Frontal cortex (tissue), 4 donors: ENCODE measurements at places on chromosomes 4 and X.

DNA sequence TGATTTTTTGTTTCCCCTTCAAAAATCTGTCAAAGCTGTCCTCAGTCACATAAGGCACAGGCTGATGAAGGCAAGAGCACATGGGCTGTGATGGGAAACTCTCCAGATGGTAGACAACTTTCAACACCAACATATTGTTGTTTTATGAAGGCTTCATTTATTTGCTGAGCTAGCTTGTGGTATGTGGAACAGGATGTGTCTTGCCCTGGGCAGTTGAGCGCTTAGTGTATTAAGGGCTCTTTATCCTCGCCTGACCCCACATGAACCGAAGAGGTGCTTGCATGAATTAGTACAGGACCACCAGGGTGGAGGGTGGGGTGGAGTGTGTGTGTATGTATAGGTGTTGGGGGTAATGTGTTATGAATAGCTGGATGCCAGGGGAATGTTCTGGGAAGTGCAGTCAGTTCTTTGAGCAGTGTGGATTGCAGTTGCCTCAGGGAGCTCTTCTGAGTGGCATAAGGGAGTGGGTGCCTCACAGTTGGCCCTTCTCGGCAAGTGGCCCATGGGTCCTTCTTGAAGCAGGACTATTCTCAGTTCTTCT, 103.1 kb downstream of the PHEX start:
- DNase-seq = no peak

DNA sequence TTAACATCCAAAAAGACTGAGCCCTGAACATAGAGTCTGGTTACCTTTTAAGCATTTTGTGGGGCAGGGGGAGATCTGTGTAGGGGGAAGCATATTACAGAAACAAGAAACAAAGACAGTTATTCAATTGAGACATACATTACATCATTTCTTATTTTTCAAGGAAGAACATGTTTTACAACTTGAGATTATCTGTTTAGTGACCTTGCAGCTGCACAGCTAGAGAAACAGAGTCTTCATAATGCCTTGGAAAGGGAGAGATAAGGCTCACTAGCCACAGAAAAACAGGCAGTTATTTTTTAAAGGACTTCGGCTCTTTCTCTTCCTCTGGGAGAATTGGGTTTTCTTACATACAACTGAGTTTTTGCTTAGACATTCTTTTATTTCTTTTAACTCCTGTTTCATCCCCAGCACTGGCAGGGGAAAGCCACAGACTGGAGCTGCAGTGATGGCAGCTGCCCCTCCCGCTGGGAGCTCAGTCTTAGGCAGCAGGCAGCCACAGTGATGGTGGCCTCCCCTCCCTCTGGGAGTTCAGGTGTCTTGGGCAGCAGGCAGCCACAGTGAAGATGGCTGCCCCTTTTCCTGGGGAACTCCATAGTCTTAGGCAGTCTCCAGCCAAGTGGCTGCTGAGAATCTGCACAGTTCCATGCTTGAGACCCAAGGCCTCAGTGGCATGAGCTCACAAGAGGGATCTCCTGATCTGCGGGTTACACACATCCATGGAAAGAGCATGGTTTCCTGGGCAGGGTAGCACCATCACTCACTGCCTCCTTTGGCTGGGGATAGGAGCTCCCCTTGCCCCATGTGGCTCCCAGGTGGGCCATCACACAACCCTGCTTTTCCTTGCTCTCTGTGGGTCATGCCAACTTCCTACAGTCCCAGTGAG, 19.4 kb upstream of the TMPRSS11F start:
- DNase-seq = no peak

GRCh38 chr4:182880387-182881356, 36.5 kb downstream of the DCTD start:
- peak; percentile 18 for DNase-seq

DNA sequence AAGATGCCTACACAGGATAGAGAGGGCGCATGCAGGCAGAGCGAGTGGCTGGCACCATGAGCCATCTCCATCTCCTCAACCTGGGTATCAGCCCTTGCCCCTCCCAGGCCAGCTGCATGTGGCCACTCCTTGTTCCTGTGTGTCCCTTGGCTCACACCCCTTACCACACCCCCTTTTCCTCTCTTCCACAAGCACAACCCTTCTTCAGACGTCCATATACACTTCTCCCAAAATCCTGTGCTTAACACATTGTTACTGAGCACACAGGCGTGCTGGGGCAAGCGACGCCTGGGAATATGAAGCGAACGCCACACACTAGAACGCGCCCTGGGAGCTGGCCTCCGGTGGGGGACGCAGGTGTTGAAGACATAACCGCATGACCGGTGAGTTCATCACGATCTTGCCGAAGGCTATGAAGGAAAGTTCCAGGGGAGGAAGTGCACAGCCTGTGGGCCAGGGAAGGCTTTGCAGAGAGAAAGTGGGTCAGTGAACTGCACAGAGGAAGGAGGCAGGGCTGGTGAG, 19.1 kb upstream of the KIAA0232 start:
- no peak for DNase-seq

- DNase-seq = peak; percentile 17
Observed at GRCh38 chrX:53357799-53358530, 64.5 kb downstream of the SMC1A start.

GRCh38 chr4:7393601-7394575, 40.8 kb downstream of the PSAPL1 start:
- no peak for DNase-seq

DNA sequence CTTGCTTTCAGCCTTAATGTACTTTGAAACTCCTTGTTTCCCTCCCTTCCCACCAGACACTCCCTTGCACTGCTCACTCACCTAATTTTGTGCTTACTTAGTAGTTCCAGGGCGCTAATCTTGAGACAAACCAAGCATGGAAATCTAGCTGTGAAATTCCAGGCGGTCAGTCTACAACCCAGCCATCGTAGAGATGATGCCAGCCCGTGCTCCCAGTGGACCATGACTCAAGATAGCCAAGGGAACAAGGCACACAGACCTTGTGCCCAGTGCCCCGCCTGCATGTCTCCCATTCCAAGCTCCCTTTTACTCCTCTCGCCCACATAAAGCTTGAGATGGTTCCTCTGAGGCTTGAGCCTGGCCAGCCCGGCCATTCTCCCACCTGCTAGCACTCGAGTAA, 11.1 kb downstream of the TREX2 start:
- no peak for DNase-seq

- no peak for DNase-seq
Observed at GRCh38 chr4:181968371-181968770, 274.8 kb upstream of the TENM3 start.

DNA sequence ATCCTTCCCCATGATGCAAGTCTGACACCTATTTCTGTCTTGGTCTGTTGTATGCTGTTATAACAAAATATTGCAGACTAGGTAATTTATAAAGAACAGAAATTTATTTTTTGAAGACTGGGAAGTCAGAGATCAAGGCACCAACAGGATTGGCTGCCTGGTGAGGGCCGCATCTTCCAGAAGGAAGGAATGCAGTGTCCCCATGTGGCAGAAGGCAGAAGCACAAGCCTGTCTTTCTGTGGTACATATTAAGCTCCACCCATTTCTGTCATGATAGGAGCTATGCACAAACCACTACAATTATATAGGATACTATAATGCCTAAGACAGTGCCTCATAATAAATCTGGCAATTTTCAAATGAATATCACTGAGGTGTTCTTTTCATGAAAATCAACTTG, 502.3 kb upstream of the DIAPH2 start:
- DNase-seq = no peak

- peak; percentile 19 for DNase-seq
Observed at GRCh38 chr4:117084866-117085701, at the start of gene TRAM1L1. Gene TRAM1L1, minus strand, starts transcription at chr4:117085576. Its CDS starts 183 bp downstream, at chr4:117085393.

DNA sequence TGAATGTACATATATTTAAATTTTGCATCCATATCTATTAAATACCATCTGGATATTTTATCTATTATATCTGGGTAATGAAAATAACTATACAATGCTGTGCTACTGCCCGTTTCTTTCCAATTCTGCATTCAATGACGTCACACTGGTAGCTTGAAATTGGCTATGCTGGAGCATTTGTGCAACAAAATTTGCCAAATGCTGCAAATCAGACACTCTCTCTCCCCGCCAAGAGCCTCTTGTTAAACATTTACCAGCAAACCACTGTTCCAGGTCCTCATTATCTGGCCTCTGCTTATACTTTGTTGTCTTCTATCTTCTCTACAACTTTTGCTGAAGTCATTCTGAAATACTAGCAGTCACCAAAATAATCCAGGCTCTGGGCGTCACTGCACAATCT, 938.4 kb upstream of the FTHL17 start:
- DNase-seq = no peak

DNA sequence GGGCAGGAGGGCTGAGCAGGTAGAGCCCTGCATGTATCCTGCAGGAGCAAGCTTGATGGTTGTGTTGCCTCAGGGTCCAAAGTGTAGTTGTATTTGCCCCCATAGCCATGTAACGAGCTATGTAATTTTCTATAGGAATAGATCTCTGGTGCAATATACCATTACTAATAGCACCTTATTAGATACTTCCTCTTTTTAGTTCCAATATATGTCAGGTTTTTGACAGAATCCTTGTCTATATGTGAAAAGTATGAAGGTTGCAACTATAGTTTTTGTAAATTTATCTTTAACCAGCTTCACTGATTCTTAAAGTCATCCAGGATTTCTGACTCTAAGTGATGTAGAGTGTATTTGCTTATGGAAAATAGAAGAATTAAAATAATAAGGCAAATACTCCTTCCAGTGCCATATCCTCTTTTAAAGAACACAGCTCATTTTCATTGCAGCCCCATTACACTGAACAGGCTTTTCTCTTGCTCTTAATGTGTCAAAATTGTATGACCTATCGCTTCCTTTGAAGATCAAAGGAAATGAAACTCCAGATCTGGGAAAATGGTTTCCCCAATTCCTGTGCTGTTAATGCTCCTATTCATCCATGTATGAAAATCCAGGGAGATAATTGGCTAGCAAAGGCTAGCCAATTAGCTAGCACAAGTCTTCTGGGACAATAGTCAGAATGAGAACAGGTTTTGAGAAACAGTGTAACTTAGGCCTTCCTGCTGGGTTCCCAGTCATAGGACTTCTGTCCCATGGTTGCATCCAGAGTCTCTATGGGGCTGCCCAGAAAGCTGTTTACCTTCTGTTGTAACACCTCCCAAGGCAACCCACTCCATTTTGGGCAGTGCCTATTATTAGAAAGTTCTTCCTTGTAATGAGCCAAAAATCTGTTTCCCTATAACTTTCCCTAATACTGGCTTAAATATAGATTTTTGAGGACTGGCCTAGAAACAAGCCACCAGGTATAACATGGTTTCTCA, 90.6 kb downstream of the TSPAN7 start:
- DNase-seq = no peak

DNA sequence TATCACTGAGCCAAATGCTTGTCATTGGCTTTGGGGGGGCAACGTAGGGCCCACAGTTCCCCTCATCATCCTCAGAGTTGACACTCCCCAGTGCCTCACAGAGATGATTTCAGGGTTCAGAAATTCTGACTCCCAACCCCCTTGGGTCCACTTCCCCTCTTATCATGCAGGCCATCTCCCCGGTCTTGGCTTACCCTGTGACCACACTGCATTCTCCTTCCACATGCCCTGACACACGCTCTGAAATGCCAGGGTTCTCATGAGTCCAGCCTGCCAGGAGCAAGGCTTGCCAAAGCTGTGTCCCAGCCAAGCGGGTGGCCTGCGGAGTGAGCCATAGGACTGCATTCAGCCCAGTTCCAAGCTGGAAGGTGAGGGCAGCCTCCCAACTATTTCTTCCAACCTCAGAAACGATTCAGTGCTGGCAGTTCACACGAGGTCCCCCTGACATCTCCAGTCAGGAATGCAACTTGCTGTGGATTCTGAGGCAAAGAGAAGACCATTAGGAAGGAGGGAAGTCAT, 101.2 kb downstream of the SMIM20 start:
- no peak for DNase-seq

GRCh38 chr4:113674251-113674650, 87.3 kb downstream of the CAMK2D start:
- no peak for DNase-seq

DNA sequence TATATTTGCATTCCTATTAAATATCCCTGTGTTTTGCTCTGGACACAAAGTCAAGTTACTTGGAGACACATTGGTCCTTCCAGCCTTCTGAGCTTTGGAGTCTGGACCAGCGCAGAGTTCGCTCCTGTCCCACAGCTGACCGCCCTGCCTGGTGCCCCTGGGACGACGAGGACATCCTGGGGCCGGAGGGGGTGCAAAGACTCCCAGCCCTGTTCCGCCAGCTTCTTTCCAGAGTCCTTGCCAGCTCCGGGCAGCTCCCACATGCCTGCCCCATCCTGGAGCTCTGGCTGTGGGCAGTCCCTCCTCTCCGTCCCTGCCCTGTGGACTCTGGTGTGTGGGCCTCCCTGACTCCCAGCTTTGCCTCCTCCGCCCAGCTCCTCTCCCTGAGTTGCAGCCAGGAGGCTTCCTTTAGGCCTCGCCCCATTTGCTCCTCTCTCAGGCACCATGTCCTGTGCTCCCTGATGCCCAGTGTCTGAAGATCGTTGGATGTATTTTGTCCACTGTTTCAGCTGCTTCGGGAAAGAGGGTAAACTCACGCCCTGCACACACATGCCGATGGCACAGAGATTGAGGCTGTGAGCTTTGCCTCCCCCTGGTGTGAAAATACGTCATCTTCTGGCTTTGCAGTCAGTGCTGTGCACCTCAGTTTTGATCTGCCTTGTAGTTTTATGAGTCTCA, 4.9 kb upstream of the PCGF3 start:
- DNase-seq = no peak

GRCh38 chr4:78775303-78776078, 659 bp upstream of the BMP2K start:
- peak; percentile 88 for DNase-seq

DNA sequence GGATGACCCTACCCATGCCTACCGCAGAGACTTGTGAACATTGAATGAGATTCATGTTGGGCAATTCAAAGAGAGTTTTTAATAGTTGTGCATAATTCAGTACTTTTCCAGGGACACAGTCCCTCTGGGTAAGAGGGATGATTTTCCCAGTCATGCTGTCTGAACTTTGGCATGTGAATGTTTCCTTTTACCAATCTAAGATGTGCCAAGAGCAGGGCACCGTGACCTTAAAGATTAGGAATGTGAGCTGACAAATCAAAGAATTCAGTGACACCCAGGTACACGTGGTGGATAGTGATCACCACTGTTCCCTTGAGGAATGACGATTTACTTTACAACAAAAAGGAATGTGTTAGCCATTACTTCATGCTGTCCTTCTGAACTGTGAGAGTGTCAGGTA, 515.6 kb downstream of the PPARGC1A start:
- DNase-seq = no peak

GRCh38 chrX:37504991-37505390, 66.5 kb upstream of the LANCL3 start:
- DNase-seq = no peak

DNA sequence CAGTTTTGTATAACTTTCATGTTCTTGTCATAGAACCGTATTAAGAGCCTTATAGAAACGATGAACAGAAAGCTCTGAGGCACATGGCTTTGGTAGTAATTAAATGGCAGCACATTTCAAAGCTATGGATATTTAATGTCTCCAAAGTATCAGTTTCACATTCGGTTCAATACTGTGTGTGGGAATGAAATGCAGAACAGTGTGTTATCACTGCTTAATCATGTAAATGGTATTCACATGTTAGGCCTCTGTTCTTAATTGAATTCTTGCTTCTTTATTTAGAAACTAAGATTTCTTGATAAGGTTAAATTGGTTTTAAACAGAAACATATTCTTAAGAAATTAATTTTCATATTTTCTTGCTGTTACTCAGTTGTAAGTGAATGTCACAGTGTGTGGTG, 701.0 kb upstream of the PITX2 start:
- DNase-seq = no peak
